ENCODE measurements at places on chromosomes 11 and 22.

DNA sequence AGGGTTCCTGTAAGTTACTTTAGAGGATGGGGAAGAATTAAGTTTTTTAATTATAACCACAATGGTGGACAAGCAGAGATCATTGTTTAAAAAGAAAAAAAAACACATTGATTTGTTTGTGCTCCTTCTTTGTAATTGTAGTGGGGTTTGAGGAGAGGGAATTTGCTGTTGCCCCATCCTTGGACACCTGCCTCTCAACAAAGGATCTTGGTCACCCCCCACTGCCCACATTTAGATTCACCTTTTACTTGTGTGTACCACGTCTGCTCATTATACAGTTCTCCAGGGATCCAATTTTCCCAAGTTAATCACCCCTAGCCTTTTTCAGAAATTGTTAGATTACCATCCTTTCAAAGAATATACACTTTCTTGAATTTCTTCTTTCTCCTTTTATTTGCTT, 53.0 kb downstream of the DNAJC24 start:
- DNase-seq, result no peak

DNA sequence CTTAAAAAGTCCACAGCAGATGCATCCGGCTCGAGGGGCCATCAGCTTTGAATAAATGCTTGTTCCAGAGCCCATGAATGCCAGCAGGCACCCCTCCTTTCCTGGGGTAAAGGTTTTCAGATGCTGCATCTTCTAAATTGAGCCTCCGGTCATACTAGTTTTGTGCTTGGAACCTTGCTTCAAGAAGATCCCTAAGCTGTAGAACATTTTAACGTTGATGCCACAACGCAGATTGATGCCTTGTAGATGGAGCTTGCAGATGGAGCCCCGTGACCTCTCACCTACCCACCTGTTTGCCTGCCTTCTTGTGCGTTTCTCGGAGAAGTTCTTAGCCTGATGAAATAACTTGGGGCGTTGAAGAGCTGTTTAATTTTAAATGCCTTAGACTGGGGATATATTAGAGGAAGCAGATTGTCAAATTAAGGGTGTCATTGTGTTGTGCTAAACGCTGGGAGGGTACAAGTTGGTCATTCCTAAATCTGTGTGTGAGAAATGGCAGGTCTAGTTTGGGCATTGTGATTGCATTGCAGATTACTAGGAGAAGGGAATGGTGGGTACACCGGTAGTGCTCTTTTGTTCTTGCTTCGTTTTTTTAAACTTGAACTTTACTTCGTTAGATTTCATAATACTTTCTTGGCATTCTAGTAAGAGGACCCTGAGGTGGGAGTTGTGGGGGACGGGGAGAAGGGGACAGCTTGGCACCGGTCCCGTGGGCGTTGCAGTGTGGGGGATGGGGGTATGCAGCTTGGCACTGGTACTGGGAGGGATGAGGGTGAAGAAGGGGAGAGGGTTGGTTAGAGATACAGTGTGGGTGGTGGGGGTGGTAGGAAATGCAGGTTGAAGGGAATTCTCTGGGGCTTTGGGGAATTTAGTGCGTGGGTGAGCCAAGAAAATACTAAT, 1.9 kb downstream of the NEAT1 start:
- peak; percentile 50 for DNase-seq

- no peak for DNase-seq
These were observed 30.7 kb upstream of the ARFGAP3 start for GRCh38 chr22:42887523-42888507.

DNA sequence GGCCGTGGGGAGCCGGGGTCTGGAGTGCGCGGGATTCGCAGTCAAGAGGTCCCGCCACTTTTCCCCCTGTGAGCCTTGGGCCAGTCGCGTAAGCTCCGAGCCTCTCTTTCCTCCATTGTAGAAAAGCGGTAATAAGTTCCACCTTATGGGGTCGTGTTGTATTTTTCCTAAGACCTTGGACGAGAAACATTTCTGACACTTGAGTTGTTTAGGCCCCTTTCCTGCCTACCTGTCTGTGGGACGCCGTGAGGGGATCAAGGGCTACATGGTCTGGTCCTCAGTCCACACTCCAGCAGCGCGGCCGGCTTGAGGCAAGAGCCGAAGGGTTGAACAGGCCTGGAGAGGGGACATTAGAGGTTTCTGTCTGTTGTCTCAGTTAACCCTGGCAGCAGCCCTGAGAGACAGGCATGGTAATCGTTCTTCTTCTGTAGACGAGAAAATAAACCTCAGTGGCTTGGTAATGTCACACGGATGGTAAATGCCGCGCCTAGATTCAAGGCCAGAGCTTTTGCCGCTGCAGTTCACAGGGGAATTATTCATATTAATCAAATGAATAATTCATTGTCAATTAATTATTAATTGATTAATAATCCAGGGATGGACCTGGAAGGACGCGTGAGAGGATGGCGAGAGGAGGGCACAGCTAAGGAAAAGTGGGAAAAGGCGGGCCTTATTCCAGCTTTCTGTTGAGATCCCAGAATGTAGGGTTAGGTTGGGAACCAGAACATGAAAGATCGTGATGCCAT, 545 bp downstream of the FEN1 start:
- DNase-seq, result no peak

- no peak for DNase-seq
These were observed 11.8 kb downstream of the HIKESHI start for GRCh38 chr11:86313793-86314192.

Measured in left ventricle myocardium inferior (tissue), 1 donor.